Activated CD8-positive, alpha-beta memory T cell treated with anti-CD3 and anti-CD28 coated beads for 1 hour (primary cell): ENCODE measurements at places on chromosomes 1 and 21.

GRCh38 chr21:42401154-42401553 lies 2.5 kb upstream of the UBASH3A start:
- DNase-seq, result no peak

DNA sequence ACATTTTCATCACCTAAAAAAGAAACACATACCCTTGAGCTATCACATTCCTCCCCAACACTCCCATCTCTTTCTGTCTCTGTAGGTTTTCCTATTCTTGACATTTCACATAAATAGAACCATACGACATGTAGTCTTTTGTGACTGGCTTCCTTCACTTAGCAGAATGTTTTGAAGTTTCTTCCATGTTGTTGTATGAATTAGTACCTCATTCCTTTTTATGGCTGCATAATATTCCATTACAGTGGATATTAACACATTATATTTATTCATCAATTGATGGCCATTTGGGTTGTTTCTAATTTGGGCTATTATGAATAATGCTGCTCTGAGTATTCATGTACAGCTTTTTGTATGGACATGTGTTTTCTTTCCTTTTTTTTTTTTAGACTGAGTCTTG lies 11.8 kb downstream of the WDTC1 start:
- no peak for DNase-seq

GRCh38 chr1:216815260-216816131 lies 92.3 kb upstream of the ESRRG start:
- no peak for DNase-seq

DNA sequence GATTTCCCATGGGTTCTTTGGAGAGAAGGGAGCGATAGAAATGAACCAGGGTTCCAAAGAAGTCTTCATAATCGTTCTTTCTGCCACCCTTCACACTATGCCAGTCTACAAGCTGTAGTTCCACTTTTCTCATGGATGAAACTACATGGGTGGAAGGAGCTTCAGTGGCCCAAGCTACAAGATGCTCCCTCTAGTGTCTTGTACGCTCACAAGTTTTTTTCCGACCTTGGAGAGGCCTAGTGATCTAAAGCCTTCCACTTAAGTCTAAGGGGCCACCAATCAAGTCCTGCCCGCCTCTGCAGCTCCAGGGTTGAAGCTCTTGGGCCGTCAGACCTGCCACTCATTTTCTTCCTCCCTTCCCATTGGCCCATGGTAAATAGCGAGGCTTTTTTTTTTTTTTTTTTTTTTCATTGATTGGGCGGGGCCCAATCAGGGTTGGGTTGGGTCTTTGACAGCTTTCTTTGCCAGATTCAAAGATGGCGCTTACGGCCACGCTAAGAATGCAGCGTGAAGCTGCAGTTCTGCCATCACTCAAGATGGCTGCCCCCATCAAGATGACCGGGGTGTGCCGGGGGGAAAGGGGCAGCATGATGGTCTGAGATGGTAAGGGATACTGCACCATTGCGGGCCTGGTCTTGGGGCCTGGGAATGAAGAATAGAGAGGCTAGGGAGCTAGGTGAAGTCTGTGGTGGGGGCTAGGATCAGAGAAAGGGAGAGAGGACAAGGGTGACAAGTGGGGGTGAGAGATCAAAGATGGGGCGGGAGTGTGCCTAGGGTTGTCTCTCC lies at the start of gene TOMM40L:
TSS of gene TOMM40L (plus strand) at position 527 of the 786 bp plus-strand sequence. CDS start 430 bp downstream, outside the sequence.
- DNase-seq, result peak; percentile 72

GRCh38 chr1:84698151-84699110 lies 8.2 kb upstream of the SSX2IP start:
- no peak for DNase-seq

DNA sequence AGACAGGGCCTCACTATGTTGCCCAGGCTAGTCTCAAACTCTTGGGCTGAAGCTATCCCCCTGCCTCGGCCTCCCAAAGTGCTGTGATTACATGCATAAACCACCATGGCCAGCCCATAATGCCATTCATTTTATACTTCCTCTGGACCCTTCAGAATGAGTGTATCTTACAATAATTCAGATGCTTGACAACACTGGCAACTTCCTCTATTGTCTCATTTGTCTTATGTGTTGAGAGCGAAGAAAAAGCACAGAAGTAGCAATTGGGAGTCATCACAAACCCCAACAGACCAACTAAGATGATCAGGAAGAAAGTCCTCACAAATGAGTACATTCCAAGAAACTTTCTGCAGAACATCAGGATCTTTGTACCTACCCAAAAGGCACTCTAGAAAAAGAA lies 191.9 kb downstream of the RERE start:
- no peak for DNase-seq

- DNase-seq, result no peak
Observed at GRCh38 chr1:168224991-168225390, 813 bp upstream of the SFT2D2 start.

DNA sequence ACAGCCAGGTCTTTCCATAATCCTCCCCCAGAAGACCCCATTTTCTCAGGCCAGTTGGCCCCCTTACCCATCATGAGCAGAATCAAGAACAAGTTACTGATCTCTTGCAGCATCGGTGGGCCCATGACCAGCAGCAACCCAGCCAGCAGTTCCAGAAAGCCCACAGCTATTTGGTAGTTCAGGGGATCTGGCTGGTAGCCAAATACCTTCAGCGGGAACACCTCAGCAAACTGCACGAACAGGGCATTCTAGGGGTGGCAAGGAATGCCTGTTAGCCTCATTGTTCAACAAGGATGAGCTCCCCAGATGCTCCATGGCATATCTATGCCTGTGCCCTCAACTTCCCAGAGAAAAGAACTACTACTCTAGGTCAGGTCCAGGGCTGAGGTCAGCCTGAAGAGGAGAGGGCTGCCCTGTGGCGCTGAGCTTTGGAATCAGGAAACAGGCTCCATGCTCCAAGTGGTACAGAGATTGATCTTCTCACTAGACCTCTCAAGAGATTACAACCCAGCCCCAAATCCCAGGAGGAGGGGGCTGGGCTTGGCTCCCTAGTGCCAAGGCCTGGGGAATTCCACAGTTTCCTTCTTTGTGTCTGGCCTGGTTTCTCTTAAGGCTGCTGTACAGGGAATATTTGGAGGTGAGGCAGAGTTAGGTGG lies 1.3 kb downstream of the TMEM35B start:
- DNase-seq, result no peak

- DNase-seq, result no peak
Observed at GRCh38 chr1:207365063-207365462, 43.6 kb downstream of the CD55 start.
